T47D (cell line): ENCODE measurements at places on chromosomes 3 and 15.

GRCh38 chr15:95857124-95857757 is 473.3 kb upstream of the NR2F2 start:
- no peak for DNase-seq

- DNase-seq, result no peak
These were observed 34.4 kb upstream of the TNIK start for GRCh38 chr3:171494457-171495109.

- DNase-seq, result no peak
These were observed 523.6 kb upstream of the LMCD1 start for GRCh38 chr3:7978087-7978422.

DNA sequence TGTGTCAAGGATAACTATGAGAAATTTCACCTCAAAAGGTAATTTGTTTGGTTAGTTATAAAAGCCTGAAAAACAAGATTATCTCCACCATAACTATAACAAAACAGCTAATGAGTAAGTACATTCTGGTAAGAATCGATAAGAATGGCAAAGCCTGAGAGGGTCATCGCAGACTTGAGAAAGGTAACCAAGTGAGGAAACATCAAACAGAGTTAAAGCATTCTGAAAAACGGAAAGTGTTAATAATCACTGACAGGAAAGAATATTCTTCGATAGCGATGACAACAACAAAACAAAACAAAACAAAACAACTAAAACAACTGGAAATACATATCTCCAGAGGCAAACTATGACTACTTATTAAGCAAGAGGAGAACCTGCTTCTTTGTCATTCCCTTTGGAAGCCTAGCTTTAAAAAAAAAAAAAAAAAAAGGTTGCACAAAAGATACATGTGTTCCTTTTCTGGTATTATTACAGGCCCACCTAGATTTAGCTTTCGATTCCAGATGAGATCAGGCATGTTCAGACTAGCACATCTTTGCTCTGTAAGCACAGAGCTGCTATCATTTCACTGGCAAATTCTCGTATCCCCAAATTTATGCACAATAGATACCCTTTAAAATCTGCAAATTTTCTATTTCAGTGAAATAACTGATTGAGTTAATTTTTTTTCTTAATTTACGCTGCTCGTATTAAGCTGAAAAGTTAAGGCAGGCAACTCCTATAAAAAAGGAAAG is 155.6 kb downstream of the TIGIT start:
- DNase-seq, result no peak

GRCh38 chr3:190048932-190049441 is 71.7 kb downstream of the P3H2 start:
- no peak for DNase-seq

DNA sequence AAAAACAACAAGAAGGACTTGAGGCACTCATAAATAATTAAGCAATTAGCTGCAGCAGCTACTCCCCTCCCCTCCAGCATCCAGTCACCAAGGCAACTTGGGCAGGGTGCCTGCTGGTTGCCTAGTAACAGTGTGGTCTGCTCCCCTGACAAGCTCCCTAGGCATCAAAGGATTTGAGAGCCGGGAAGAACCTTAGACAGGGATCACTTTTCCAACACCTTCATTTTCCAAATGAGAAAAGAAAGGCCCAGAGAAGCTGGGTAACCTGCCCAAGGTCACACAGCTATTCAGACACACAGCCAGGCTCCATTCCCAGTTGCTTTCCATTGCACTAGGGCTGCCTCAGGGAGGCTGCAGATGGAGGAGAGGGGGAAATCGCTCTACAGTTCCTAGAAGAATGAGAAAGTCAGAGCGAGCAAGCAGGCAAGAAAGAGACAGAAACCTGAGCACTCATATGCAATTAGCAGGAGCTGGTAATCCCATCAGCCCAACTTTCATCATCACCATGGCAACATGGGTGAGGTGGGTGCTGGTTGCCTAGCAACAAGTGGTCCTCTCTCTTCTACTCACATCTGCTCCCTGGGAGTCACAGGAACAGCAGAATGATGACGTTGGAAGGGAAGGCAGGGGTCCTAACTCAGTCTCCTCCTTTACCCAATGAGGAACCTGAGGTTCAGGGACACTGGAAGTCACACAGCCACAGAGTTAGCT is 3.6 kb upstream of the EIF4E3 start:
- DNase-seq, result no peak

DNA sequence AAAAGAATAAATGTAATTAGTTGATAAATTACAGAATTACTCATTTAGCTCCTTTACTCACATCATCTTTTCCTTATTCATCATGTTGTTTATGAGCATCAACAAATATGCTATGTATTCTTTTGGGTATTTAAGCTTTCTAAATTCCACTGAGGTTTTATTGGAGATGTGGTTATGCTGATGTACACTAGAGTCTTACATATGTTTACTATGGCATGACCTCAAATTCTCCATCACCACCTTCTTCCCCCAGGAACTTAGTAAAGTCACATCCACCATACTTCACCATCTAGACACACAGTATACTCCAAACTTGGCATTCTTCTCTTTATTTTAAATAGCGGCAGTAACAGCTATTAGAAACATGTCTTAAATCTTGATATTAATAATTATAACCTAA is 74.1 kb upstream of the MELTF start:
- peak; percentile 67 for DNase-seq

DNA sequence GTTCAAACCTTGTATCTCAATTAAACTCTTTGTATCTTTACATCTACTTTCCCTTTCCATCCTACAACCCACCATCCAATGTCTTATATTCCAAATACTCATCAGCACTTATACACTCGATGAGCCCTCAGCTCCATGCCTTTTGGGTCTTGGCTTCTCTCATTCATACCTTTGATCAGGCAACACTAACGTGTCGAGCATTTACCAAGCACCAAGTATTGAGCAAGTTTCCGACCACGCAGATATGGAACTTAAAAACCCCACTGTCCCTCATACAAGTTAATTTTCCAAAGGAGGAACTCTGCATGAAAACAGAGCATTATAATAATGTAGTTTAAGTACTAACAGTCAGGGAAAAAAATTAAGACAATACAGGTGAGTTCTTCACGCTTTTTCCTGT is 102.8 kb downstream of the IL1RAP start:
- DNase-seq, result no peak

- DNase-seq, result peak; percentile 28
These were observed 355.0 kb downstream of the RBMS3 start for GRCh38 chr3:29635888-29636287.

GRCh38 chr3:162699291-162699690 is 1202.7 kb downstream of the OTOL1 start:
- no peak for DNase-seq

GRCh38 chr3:120526011-120526870 is 69.9 kb upstream of the NDUFB4 start:
- peak; percentile 14 for DNase-seq

DNA sequence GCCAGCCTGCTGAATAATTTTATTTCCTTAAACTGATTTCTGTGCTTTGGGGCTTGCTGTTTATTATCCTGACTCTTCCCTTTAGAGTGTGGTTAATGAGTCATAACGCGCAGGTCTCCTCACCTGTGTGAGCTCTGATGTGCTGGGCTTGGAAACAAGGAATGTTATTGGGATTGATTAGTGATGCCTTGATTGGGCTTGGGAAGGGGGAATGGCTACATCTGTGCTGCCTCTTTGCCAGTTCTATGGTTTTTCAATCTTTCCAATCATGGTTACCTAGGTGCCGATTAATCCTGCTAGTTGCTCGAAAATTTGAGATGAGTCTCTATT is 161.0 kb downstream of the THSD4 start:
- no peak for DNase-seq

GRCh38 chr3:4852780-4853748 is 126.2 kb upstream of the BHLHE40 start:
- no peak for DNase-seq

DNA sequence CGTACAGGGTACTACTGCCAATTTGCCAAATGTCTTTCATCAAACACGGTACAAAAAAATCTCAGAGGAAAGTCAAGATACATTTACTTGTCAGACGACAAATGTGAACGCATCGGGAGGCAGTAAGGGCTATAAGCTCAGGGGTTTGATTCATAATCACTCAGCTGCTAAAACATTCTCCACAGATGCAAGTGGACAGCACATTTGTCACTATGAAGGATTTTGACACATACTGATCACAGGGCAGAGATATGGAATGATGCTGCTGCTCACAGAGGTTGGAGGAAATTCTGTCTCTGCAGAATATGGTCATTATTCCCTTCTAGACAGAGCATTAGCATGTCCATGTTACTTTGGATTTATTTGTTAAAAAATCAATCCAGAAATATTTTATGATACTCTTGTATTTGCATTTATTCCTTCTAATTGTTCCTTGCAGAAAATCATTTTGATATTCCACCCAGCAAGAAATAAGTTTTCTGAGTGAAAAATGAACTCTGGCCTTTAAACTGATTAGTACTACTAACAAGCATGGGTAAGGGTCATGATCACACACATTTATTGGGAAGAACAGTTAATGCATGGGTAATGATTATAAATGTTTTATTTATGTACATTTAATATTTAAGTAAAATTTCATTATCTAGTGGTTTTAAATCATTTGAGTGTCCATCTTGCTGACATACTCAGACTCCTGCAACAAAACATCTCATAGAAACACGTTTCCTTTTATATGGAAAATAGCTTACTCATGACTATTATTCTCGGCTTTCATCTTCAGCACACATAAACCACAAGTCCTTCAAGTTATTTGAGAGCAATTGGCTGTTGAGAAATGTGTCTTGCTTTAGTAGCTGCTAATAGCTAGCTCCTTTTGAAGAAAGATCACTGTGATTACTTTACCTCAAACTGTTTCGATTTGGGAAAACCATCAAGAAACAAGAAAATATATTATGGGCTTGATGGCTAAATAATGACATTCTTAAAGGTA is 559.3 kb downstream of the MECOM start:
- no peak for DNase-seq

DNA sequence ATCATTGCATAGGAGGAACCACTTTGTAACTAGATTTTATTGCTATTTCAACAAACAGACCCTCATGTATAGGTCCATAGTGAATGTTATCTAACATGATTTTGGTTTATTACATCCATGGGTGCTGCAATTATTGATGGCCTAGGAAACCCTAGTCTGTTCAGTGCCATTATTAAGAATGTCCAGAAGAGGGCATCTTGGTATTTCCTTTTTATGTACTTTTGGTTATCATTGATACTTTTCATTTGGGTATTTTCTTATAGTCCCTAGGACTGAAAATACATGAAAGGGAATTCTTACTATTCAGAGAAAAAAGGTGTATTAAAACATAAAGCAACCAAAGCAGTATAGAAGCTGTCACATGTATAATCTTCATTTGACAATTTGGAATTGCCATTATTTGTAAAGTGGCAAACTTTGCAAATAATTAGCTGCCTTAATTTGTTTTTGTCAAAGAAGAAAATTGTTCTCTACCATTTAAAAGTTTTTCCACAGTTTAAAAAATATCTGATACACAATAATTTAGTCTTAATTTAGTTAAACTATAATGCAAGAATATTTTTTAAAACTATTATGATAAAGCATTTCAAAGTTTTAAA is 48.7 kb downstream of the CNOT10 start:
- peak; percentile 26 for DNase-seq

DNA sequence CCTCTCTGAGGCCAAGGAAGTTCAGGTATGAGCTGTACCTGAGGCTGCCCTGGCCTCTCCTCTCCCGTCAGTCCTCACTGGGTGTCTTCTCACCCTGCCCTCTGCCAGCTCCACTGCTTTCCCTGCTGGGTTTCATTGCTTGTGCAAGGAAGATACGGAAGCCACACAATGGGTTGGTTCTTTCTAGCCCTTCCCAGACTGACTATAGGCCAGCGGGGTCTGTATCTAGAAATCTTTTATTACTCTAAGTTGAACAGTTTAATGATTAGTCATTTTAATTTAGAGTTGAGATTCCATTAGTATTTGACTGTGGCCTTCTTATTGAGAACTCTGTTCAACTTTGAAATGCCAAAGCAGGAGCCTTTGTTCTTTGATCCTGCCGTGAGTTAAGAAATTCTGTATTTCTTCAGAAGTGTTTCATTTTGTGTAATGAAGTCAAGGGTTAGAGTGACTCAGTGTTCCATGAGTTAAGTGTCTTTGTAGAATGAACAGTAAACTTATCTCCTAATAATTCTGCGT is 16.2 kb downstream of the C3orf62 start:
- no peak for DNase-seq

DNA sequence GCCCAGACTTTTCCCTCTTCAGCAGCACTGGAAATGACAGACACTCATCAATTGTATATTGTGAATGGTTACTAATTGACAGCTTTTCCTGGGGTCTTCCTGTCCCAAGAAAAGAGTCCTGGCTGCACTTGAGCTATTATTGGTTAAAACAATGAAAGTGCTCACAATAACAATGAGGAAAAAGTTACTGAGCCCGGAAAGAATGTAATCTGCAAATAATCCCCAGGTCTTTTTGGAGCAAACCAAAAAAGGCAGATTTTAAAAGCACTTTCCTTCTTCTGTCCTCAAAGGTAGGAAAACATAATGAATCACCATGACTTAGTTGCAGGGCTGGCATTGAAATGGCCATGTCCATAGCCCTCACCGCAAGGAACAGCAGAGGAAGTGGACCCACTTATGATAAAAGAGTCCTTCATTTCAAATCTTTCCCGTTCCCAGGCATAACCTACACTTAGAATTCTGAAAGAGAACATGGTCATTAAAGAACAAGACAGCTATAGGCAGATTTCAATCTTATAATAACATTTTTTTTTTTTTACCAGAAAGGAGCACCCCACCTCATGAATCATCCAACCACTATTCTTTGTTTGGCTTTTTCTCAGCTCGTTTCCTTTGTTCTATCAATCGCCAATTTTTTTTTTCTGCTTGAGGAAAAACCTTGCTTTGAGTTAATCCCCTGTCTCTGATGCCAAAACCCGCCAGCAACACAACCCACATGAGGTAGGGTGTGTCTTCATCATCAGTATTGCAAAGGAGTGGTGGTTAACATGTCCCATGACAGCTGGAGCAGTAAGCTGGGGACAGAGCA is 35.5 kb upstream of the ATP1B3 start:
- DNase-seq, result no peak
